NCI-H1105 (cell line): ENCODE measurements at places on chromosomes 2 and 18.

DNA sequence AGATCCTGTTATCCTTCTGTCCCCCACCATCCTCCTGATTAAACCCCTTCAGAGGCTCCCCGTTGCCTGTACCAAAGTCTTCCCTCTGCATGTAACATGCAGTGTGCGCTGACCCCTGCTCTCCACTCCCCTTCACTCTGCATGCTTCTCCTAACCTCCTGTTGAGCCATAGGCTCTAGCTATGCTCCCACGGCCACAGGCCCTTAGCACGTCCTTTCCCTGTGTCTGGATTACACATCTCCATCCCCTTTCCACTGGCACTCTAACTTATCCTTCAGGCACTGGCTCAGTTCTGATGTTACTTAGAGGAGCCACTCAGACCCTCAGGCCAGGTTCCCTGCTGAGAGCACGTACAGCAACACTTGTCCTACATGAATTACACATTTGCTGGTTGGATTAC, 29.4 kb upstream of the EDAR start:
- no peak for DNase-seq

GRCh38 chr2:71608034-71608433, 154.7 kb downstream of the DYSF start:
- DNase-seq, result no peak

DNA sequence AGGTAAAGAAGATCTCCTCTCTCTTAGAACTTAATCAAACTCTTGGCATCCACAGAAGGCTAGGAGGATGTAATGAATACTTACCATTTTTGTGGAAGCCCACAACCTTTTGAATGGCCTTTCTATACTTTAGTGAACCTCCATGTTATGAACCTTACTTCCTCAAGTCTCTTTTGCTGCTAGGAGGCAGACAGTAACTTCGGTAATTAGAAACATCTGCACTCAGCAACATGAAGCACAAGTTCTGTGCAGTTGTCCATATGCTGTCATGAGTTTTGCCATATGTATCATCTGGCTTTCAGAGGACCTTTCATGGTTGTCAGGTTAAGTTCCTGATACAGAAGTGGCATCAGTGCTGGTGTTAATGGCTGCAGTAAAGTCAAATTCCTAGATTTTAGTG, 50.4 kb downstream of the PDK1 start:
- no peak for DNase-seq

DNA sequence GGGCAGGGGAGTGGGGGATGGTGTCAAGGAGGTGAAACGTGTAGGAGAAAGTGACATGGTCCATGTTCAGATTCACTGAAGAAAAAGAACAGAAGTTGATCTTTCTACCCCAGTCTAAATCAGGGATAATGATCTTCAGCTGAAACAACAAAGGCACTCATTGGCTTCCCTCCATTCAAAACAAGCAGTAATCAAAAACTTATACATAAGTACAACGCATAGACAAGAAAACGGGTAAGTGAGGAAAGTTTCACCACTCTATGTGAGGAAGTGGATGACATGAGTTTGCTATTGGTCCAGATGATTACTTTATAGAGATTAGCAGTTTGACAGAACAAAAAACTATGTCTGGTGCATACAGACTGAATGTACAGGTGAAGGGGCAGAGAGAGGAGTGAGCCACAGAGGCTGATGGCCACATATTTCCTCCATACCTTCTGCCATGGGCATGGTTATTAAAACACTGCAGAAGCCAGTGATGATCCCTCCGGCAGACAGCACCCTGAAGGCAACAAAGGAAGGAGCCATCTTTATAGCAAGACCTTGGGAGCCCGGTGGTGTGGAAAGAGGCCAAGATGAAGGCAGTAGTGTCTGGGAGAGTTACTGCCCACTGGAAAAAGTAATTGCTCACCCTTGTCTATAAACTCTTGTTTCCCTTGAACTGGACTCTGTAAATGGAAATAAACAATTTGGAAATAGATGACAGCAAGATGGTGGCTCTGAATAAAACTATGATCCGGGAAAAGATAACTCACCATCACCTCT, 57.7 kb downstream of the SLC25A12 start:
- no peak for DNase-seq

DNA sequence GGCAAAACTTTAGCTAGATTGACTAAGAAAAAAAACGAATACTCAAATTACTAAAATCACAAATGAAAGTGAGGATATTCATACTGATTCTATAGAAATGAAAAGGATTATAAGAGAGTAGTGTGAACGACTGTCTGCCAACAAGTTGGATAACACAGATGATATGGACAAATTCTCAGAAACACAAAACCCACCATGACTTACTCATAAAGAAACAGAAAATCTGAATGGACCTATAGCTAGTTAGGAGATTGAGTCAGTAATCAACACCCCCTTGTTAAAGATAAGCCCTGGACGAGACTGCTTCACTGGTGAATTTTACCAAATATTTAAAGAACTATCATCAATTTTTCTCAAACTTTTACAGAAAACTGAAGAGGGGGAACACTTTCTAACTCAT, 108.8 kb upstream of the TMEM200C start:
- no peak for DNase-seq

- no peak for DNase-seq
These were observed 2.0 kb downstream of the SNORC start for GRCh38 chr2:232871835-232872736.

GRCh38 chr2:187986390-187987105, 305.1 kb upstream of the GULP1 start:
- no peak for DNase-seq

- no peak for DNase-seq
These were observed 65.1 kb downstream of the USP40 start for GRCh38 chr2:233501198-233502076.

- DNase-seq, result no peak
These were observed 41.2 kb upstream of the REG3A start for GRCh38 chr2:79200762-79201161.

- no peak for DNase-seq
These were observed 169.6 kb upstream of the EPHA4 start for GRCh38 chr2:221741496-221742211.

DNA sequence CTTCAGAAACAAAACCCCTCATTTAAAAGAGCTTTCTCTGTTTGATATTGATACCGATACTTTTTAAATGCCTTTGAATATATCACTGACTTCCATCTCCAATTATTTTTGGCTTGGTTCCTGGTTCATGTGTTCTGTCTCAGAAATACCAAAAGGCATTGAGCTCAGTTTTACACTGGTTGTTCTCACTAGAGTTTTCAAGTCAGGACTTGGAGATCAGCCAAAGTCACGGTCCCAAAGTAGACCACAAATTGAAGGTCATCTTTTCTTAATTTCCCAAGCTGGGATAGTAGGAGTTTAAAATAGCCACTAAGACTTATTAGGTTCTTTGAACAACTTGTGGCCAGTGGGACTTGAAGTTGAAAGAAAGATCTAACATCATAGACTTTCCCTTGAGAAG, 24.2 kb downstream of the DHRS9 start:
- DNase-seq, result no peak

GRCh38 chr2:60849187-60849586, 32.2 kb upstream of the REL start:
- DNase-seq, result no peak

- no peak for DNase-seq
These were observed 160.5 kb downstream of the STK39 start for GRCh38 chr2:168086851-168087250.

DNA sequence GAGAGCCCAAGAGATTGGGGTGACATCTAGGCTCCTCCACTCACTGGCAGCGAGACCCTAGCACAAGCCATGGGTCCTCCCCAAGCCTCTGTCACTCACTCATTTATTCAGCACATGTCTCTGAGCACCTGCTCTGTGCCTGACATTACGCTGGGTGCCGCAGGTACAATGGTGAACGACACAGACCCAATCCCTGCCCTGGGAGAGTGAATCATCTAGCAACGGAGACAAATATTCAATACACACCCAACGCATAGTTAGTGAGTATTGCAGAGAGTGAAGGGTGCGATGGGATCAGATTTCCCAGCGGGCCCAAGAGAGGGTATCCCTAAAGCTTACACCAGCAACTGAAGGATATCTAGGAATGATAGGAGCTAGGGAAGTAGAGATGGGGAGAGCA, 45.5 kb downstream of the ZFP36L2 start:
- no peak for DNase-seq

DNA sequence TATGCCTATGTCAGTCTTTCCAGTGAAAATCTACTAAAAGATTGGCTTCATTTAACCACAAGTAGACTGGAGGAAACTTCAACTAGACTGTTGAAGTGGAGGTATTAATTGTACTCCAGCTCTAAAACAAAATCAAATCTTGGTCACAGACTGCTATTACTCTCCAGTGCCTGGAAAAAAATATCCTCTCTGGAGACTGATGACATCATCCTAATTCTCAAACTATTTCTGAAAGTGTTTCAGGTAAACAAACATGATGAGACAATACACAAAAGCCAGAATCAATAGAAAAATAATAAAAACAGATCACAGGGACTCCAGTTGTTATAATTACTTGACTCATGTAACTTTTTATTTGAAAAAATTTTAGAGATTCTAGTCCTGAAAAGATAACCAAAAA, 87.7 kb upstream of the MYO3B start:
- DNase-seq, result no peak

- no peak for DNase-seq
These were observed 127.4 kb downstream of the CCDC102B start for GRCh38 chr18:68925268-68925667.

DNA sequence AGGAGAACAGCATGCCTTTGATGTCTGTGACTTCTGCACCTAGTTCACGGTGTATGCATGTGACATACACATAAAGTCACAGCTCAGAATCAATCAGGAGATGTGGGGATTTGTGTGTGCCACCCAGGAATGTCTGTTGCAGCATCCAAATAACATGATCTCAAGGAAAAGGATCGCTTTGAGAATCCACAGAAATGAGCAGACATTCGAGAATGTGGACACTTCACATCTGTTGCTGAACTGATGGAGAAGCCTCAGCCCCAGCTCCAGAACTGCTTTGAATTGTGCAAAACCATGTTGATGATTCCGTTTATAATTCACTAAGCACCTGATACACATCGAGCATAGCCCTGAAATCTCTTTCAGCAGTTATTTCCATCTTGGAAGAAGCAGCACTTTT, 208.6 kb downstream of the CMPK2 start:
- no peak for DNase-seq

GRCh38 chr2:112658301-112658700, 12.6 kb downstream of the SLC20A1 start:
- DNase-seq, result no peak

- DNase-seq, result no peak
These were observed 6.3 kb downstream of the VIT start for GRCh38 chr2:36702781-36703180.

- DNase-seq, result peak; percentile 81
These were observed 3.3 kb downstream of the KCNIP3 start for GRCh38 chr2:95300450-95300849.

- DNase-seq, result no peak
These were observed 11.4 kb upstream of the IL36A start for GRCh38 chr2:112993831-112994230.

DNA sequence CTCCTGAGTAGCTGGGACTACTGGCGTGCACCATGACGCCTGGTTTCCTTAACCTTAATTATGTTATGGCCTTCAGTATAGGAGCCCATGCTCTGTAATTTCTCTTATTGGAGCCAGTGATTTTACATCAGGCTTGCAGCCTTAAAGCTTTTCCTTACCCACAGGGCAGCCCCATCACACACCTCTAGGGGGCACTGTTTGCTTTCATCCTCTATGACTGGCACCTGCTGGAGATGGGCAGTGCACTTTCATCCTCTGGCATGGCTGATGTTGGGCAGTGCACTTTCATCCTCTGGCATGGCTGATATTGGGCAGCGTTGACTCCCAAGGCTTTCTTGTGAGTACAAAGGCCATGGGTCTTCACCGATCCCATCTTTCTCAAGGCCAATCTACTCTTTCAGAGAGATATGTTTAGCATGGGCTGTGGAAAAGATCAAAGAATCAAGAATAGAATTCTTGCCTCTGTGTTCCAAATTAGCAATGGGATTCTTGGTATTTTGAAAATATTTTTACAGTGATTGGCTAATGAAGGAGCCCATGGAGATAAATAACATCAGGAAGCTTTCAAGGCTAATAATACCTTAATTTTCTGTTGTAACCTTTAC, 80.7 kb upstream of the MEX3C start:
- peak; percentile 35 for DNase-seq

DNA sequence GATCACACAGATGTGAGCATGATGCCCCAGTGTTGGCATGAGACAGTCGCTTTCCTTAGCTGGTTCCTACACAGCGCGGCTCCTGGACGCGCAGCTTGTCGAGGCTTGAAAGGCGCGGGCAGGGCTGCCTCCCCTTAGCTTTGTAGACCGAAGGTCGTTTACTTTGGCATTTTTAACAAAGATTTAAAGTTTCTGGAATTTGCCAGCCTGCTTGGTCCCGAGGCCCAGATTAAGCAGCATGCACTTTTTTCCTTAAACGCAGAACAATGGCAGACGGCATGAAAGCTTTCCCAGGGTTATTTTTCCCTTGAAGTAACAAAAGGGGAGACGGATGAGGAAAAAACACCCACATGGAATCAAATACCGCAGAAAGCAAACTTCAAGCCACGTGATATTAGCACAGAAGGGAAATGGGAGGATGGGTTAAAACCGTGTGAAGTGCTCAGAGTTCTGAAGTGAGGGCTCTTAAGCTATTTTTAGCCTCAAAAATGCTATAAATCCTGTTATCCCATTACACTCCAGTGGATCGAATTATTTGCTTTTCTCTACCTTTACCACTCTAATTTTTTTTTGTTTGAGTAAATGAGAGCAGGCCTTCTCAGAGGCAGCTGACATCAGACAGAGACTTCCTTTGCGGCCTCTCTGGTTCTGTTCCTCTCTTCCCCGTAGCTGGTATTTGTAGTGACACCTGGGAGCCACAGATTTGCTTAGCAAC, 55.7 kb downstream of the NPAS2 start:
- DNase-seq, result no peak

DNA sequence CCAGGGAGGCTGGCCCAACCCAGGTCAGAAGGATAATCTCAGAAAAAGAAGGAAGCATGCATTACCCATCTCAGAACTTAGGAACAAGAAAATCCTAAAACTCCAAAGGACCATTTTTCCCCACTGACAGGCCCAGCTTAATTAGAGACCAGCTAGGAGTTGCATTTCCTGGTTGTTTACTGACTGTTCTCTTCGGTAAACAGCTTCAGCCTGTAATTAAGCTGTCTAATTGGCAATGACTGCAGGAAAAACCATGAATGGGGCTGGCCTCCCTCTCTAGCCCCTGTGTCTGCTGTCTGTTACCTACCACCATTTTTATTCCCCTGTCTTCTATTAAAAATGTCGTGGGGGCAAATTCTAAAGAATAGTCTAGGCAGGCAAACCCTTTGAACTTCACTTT, 146.5 kb downstream of the AGAP1 start:
- peak; percentile 40 for DNase-seq

- DNase-seq, result no peak
These were observed 1.1 kb upstream of the TWIST2 start for GRCh38 chr2:238846628-238847418.
